Activated CD4-positive, CD25-positive, alpha-beta regulatory T cell treated with anti-CD3 and anti-CD28 coated beads, Interleukin-2, amount 50 U/mL, for 16 hours (primary cell): ENCODE measurements at places on chromosomes 2 and 18.

- DNase-seq, result no peak
Observed at GRCh38 chr2:224908818-224909217, 133.4 kb downstream of the DOCK10 start.

DNA sequence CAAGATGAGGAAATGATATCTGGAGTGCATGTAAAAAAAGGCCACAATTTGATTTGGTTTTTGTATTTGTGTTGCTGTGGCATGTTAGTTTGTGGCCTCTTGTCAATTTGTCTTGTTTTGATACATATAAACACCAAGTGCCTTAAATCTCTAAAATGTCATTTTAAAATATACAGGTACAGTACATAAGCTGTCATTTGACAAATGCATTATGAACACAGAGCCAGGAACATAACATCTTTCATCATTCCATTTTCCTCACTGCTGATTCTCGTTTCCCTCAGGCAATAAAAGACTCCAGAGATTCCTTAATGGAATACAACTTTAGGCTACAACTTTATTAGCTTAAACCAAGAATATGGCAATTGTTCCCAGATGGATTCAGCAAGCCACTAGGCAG is 217.5 kb downstream of the ZNF804A start:
- no peak for DNase-seq

- no peak for DNase-seq
Observed at GRCh38 chr2:152558158-152558984, 158.9 kb downstream of the PRPF40A start.

- DNase-seq, result no peak
Observed at GRCh38 chr2:211836409-211836808, 702.2 kb downstream of the ERBB4 start.

DNA sequence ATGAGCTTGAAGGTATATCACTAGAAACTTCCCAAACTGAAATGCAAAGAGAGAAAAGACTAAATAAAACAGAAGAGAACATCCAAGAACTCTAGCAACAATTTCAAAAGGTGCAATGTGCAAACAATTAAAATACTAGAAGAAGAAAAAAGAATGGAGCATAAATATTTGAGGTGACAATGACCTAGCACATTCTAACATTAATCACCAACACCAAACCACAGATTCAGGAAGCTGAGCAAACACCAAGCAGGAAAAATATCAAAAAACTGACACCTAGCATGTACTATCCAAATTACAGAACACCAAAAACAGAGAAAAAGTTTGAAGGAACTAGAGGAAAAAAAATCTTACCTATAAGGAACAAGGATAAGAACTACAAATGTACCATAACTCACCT is 460.8 kb downstream of the IRS1 start:
- no peak for DNase-seq
